NCI-H2107 (cell line): ENCODE measurements at places on chromosomes 7 and 10.

- no peak for DNase-seq
These were observed 115.4 kb upstream of the PPIF start for GRCh38 chr10:79231908-79232307.

GRCh38 chr10:129773359-129773990 is 190.6 kb downstream of the EBF3 start:
- DNase-seq, result no peak

- DNase-seq, result no peak
These were observed 173.9 kb downstream of the USP6NL start for GRCh38 chr10:11437391-11438142.

GRCh38 chr7:55108401-55108800 is 89.6 kb downstream of the EGFR start:
- no peak for DNase-seq

GRCh38 chr7:54841772-54842697 is 83.0 kb upstream of the SEC61G start:
- no peak for DNase-seq

DNA sequence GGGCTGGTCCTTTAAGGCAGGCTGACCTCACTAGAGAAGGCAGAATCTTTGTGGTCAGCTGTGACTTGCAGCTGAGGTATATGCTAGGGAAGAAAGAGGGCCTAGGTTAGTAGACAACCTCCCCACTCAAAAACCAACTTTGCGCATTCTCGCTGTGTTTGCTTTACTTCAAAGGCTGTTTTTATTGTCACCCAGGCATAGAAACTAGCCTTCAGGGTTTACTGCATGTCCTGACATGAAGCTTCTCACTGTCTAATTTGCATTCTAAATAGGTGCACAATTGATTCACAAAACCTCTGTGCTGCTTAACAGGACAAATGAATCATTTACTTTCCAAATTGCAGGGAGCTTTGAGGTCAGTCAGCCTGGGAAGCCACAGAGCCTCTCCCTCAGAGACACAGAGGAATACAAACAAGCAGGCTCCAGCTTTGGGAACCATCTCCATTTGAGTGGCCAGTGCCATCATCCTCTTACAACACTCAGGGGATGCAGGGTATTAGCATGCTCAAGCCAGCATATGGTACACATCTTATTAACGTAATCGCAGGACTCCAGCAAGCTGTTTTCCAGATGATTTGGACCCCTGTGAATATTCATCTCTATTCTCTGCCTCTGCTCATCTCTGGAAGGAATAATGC is 596.4 kb upstream of the GHITM start:
- no peak for DNase-seq

DNA sequence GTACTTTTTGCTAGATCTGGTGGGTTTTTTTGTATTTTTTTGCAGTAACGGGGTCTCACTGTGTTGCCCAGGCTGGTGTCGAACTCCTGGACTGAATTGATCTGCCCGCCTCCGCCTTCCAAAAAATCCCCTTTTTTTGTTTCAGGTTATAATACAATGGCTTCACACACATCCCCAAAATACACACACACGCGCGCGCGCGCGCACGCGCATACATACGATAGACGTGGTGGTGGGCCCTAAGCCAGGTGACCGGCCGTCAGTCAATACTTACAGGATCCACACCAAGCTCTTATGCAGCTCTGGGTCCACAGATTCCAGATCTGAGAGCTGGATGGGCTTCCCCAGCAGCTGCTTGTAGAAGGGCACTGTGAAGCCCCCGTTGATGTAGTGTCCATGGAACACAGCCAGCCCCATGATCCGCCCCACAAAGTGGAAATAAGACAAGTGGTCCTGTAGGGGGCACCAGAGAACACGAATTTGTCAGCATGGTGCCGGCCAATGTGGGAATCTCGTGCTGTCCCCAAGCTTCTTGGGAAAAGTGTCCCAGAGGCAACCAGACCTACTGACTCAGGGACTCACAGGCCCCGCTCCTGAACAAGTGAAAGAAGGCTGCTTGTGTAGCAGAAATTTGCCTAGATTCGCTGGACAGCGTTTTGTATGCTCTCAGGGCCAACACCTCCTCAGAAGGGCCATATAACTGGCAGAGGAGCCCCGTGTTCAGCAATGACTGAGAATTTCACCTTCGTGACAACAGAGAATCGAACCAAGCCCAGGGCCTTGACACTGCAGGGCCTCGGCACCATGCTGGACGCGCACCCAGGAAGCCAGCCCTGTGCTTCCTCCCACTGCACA is 103.6 kb downstream of the SMURF1 start:
- DNase-seq, result peak; percentile 82

DNA sequence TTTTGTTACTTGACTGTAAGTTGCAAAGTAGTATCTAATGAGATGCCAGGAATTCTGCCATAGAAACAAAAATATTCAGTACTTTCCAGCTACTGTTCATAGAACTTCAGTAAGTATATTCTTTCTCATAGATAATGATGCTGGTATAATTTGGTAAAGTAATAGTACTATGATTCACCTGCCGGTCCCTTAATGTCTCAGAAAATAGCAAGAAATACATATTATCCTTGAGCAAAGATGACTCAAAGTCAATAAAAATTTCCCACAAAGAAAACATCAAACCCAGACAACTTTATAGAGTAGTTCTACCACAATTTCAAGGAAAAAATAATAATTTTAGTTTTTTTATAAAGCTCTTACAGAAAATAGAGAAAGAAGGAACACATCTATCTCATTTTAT is 105.4 kb downstream of the EPDR1 start:
- no peak for DNase-seq

DNA sequence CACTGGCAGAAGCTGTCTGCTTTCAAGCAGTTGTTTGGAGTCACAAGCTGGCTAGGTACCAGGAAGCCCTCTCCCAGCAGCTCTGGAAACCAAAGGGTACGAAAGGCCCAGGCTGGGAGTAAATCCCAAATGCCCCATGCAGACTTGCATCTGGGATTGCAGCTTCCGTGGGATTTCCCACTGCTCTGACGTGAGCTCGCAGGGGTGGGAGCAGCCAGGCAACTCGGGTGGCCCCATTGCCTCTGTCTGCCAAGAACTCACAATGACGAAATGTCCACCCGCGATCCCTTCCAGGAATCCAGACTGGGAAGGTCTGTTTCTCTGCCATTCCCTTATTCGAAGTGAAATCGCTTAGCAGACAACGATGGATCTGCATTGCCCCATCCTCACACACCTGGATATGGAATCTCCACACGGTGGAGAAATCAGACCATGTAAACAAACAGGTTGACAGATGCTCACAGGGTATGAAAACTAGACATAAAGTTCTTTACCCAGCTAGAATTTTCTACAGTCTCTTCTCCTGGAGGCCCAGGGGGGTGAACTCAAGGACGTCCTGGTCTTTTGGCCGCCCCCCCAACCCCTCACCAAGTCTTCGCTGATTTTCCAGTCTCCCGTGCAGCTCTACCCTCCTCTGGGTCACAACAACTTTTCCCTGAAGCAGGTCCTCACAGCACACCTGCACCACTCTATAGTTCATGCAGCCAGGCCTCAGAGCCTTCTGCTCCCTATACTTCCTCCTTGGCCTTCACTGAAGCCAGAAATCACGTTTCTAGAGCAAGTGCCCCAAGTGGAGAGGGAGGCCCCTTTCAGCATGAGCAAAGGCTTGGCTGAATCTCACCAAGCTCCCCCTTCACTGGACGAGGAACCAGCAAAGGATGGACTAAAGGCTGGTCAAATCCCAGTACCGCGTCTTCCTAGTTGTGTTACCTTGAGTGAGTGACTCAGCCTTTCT is 20.0 kb downstream of the SH3PXD2A start:
- no peak for DNase-seq

- no peak for DNase-seq
These were observed 46.6 kb upstream of the COL1A2 start for GRCh38 chr7:94348142-94348541.

DNA sequence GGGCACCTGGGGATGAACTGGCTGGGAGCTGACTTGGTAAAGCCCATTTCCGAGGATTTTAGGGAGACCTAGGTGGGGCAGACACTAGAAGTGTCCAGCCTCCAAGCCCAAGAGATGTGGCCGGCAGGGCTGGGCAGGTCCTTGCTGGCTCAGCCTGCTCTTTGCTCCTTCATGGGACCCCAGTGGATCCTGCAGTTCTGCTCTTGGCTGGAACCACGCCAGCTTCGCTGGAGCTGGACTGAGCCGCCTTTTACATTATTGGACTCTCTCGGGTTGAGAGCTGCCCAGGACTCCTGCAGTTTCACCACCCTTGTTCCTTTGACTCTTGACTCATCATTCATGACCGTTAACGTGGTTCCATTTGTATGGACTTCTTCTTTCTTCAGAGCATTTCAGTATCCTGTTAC is 5.7 kb downstream of the PPIF start:
- DNase-seq, result no peak

DNA sequence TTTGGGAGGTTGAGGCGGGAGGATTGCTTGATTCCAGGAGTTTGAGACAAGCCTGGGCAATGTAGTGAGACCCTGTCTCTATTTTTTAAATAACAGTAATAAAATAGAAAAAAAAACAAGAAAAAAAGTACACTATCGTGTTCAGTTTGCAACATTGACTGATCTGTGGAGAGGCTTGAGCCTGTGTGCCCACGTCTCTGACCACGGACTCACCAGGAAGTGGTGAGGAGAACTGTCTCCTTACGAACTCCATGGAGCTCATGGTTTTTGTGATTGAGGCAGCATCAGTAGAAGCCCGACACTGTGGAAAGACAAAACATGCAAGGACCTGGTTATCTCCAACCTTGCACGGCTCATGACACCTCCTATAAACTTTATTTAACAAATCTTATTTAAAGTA is 23.9 kb upstream of the DNAJB6 start:
- DNase-seq, result no peak

DNA sequence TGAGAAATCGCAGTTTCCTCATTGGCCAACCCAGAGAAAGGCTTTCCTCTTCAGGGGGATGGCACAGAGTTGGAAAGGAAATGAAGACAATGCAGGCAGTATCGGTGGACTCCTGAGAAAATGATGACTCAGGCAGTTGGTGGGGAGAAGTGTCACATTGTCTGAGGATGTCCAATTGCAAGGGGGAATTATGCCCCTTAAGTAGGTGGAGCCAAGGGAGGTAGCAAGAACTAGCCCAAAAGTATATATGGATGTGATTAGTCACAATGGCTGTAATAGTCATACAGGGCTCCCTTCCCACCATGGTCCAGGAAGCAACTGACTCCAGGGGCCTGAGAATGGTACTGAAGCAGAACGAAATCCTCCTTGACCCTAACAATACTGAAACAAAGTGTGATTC is 58.3 kb upstream of the EGFR start:
- no peak for DNase-seq

GRCh38 chr10:129760003-129760315 is 204.1 kb downstream of the EBF3 start:
- no peak for DNase-seq

- no peak for DNase-seq
These were observed 282.3 kb downstream of the SEMA3D start for GRCh38 chr7:84904561-84904960.

- DNase-seq, result no peak
These were observed 51.9 kb downstream of the THSD7A start for GRCh38 chr7:11779864-11780674.

DNA sequence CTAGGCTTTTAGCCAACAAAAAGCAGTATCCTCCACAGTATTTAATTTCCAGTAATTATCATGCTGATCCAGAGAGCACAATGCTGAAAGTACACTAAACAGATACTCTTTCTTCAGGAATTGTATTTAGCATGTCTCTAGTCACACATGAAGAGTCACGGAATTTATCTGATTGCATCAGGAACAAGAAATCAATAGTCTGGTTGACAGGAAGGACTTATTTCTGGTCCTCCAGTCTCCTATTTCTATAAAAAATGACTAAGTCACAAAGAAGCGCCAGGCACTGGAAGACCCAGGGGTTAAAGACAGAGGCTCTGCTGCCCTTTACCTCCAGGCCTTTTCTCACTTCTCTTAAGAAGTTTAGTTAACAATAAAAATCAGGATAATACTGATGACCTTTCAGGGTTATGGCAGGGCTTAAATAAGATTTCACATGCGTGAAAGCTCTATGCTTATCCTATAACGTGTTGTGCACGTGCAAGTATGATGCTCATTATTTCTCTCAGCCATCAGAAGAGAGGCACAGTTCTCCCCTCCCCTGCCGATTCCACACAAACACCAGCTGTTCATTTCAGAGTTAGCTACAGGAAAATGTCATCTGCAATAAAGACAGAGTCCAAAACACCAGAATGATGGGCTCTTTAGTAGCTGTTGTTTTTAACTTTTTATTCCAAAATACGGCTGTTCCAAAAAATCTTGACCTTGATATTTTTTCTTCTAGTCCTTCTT is 36.9 kb downstream of the SLC26A4 start:
- no peak for DNase-seq

- DNase-seq, result no peak
These were observed 67.2 kb upstream of the FAM204A start for GRCh38 chr10:118409295-118409694.
